ENCODE measurements at places on chromosomes 2 and 18.

GRCh38 chr2:238922435-238922834, 74.5 kb downstream of the TWIST2 start:
- DNase-seq: no peak

- DNase-seq: no peak
Observed at GRCh38 chr2:173432049-173432754, 77.5 kb downstream of the CDCA7 start.

DNA sequence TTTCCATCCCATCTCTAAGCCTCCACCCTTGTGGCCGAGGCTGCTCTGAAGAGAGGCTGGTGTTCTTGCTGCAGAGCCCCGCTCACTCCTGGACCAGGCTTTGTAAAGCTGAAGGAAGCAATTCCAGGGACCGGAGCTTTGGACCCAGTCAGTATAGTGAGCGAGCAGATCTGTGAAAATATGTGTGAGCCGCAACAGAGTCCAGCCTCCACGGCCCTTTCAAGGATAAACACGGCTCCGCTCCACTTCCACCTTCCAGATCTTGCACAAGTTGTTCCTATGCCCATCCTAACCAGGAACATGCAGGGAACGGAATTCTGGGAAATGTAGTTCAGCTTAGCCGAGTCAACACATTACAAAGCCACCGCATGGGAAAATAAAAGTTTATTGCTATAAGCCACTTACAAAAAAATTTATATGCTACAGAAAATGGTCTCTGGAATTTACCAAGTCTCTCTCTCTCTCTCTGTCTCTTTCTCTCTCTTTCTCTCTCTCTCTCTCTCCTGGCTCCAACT, 151.7 kb upstream of the ZNF521 start:
- peak; percentile 12 for DNase-seq

DNA sequence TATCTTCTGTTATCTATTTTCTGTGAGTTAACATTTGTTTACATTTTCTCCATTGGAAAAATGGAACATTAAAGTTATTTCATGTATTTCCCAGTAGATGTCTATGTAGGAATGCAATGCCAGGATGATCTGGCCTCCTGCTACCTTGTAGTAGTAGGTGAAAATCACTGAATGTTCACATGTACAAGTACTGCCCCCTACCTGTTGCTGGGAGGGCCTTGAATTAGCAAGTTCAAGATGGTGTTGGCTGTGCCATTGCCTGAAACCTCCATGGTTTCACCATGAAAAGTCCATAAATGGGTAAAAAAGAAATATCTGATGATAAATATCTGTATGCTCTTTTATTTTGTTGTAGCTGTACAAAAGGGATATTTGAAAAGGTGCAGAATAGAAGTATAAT, 30.7 kb downstream of the XRCC5 start:
- DNase-seq: no peak

DNA sequence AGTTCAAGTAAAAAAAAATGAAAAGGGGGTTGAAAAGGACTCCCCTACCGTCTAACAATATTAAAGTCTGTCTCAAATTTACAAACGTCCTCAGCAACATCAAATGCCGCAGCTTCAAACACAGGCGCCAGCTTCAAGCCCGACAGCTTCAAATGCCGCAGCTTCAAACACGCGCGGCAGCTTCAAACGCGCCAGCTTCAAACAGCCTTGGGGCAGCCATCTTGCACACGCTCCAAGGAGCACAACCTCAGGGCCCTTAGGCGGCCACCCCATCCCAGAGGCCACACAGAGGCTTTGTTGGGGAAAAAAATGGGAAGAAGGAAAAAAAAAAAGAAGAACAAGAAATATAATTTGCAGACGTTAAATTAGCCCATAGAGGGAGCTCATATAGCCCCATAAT, 244.4 kb upstream of the VRK2 start:
- DNase-seq: no peak

- no peak for DNase-seq
Observed at GRCh38 chr2:19861813-19862212, 40.0 kb downstream of the TTC32 start.

- peak; percentile 25 for DNase-seq
Observed at GRCh38 chr18:62586151-62586774, 63.4 kb downstream of the ZCCHC2 start.

DNA sequence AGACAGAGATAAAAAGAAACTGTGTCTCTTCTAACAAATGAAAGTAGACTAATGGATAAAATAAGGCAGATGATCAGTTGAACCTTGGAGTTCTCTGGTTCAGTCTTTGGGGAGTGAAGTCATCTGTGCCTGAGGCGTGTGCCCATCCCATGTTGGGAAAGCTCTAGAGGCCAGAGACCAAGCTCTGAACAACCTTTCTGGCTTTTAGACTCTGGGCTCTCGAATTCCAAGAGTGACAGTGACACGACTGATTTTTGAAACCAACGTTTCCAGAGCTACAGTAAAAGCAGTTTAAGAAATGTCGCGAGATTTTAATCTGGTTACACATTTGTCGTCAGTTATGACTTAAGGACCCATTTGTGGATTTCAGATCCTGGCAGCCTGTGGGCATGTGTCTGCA, 83.7 kb upstream of the APCDD1 start:
- DNase-seq: no peak

GRCh38 chr2:158825021-158825420, 29.9 kb downstream of the DAPL1 start:
- no peak for DNase-seq

DNA sequence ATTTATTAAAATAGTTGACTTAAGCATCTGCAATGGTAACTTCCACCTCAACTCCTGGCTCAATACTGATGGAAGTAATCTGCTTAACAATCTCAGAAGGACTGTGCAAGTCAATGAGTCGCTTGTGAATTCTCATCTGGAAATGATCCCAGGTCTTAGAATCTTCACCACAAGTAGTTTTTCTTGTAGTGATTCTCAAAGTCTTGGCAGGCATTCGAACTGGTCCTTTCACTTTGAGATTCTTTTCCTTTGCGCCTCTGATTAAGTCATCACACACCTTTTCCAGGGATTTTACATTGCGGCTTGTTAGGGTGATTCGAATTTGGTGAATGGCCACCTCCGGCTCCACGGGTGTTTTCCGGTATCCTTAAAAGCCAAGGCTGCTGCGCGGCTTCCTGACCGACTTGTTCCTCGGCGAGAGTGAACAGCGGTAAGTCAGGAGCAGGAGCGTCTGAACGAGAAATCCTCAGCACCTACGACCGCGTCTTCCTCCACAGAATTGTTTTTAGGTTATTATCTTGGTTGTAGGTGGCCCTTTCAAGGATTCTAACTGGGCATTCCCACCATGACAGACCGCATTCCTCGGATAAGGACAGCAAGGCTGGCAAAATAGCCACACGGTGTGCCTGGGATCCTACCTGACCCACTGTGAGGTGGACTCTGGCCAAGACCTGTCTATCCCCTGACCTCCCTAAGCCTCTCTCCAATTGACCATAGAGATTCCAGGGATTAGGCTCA, 23.8 kb upstream of the SLC20A1 start:
- DNase-seq: no peak

GRCh38 chr2:240507778-240508251, 50.0 kb downstream of the ANKMY1 start:
- DNase-seq: no peak

DNA sequence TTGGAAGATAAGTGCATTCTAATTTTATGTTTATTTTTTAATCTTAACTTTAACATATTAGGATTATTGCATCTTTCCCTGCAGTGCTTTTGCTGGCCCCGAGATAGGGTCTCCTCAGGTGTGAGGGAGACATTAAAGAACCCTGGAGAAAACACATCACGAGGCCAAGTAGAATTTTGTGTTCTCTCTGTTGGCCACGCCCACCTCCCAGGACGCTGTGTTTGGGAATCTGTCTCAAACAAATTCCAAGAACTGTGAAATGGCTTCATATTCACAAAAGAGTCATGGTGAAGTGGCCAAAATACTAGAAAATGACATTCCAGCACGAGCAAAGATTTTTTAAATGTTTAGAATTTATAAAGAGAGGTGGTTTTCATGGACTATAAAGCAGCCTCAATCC, 27.3 kb downstream of the RNF144A start:
- no peak for DNase-seq

DNA sequence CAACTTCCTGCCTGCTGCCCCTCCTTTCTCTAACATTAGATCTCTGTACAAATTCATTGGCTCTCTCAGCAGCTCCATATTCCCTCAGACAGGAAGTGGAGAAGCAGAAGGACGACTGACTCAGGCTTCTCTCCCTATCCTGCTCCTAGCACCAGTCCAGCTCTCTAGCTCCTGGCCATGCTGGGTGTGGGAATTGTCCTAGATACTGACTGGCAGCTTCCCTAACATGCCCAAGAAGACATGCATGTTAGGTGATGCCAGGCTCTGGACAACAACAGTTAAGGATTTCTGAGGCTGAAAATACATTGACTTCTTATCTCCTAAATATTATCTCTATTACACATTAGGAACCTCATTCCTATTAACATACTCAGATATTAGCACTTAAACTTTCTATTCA, 292.9 kb downstream of the IKZF2 start:
- no peak for DNase-seq

DNA sequence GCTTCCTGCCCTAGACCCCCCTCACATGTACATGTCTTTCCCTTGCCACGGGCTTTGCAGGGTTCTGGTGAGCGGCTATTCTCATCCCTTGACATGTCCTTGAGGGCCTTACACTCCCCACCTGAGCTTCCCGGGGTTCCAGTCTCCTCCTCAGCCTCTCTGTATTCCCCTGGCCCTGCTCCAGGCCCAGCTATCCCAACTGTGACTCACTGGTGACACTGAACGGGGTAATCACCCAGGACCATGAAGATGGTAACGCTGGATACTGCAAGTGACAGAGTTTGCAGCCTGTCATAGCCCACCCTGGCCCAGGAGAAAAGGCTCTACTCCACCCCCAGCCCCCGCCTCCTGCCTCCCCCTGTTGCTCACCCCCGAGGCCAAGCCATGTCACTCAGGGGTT, 27.3 kb downstream of the KIF3C start:
- DNase-seq: no peak

DNA sequence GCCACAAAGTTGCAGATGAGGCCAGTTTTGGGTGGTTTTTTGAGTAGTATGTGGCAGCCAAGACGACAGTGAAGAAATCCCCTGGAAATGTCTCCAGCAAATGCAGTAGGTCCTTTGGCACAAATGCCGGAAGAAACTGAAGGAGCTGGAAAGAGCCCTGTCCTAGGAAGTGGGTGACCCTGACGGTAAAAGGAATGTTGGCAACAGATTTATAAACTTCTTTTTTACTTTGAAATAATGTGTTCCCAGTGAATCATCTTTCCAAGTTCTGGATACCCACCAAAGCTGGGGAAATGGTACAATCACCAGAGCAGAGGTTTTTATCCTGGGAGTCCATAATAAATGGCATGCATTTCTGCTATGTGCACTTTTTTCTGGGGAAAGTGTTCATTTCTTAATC, 112.9 kb downstream of the CSRNP3 start:
- DNase-seq: no peak

DNA sequence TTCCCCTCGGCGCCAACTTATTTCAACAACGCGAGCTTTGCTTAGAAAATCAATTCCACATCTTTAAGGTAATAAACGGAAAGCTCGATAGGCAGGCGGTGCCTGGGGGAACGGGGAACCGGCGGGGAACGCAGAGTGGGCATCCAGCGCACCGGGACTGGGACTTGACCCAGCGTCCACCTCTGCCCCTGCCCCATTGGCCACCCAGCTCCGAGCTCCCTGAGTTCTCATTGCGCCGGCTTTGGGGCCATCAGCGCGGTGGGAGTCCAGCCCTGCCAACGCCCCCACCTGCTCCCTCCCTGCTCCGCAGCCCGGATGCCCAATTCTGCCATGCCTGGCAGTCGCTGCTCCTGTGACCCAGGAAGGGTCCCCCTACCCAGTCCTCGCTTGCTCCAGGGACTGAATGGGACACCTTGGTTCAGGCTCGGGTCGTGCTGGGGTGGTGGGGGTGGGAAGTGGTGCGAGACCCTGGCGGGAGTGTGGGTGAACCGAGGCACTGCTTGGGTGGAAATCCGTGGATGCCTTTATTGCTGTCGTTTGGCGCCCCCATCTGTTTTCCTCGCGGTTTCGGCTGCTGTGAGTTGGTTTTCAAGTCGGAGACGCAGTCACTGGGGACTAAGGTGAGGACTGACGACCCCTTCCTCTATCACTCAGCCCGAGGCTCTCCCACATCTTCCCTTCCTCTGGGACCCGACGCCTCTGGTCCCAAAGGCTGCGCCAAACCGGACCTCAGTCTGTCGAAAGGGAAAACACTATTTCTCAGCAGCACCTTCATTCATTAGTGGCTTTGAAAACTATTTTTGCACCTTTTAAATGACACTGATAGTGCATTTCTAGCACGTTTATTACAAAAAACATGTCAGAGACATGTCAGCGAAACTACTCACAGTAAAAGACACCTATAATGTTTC, 2.4 kb upstream of the EVX2 start:
- DNase-seq: no peak

GRCh38 chr18:10488017-10488416, 33.6 kb downstream of the APCDD1 start:
- no peak for DNase-seq

- DNase-seq: no peak
Observed at GRCh38 chr2:74131901-74132300, 15.8 kb downstream of the BOLA3 start.

GRCh38 chr2:113156278-113157117, 17.3 kb upstream of the PSD4 start:
- no peak for DNase-seq

DNA sequence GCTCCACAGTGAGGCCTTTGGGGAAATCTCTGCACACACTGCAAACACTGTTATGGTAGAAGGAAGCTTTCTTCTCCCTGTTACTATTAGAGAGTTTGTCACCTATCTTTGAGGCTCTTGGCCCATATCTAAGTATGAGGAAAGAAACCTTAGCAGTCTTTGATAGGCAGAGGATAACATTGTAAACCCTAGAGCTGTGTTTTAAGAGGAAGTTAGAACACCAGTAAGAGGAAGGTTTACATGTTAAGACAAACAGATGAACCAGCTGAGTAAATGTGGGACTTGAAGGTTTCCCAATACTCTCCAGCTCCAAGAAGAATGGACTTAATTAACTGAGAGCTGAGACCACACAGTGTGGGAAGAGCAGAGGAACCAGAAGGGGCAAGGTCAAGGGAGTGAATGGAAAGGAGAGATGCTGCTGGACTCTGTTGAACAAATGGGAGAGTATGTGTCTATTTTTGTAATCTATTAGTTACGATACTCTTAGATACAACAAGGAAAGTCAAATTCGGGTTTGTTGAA, 257.0 kb downstream of the DPP10 start:
- DNase-seq: no peak

DNA sequence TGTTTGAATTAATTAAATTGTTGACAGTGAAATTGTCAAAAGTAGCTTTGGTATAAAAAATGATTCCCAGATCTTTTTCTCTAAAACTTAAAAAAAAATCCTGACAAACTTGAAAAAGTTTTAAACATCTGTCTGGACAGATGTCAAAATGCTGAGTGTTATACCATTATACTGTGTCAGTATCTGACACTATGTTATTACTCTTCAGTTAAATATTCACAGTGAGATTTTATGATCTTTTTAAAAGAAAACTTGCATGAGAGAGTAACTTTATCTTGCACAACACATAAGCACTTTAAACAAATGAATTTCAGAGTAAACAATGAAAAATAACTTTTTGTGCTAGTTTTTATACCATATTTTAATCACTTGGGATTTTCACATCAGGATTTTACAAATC, 167.4 kb downstream of the MEIS1 start:
- DNase-seq: no peak

All from brain pericyte (primary cell).